ENCODE measurements at places on chromosomes 1 and 21.

DNA sequence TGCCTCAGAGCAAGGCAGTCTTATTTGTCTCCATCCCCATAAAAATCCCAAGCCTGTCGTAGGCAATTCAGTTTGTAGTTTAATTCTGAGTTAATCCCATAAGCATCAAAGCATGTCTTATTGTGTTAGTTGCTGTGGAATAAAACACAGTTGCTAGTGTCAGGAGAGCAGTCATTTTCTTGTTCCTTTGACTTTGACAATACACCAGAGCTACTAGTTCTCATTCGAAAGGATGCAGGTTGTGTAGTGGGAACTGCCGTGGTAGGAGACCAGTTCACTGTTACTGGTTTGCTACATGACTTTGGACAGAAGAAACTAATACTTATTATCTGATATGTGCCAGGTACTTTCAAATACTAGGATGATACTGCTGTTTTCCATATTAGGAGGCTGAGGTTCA is 23.5 kb downstream of the LRIG2 start:
- no peak for DNase-seq

DNA sequence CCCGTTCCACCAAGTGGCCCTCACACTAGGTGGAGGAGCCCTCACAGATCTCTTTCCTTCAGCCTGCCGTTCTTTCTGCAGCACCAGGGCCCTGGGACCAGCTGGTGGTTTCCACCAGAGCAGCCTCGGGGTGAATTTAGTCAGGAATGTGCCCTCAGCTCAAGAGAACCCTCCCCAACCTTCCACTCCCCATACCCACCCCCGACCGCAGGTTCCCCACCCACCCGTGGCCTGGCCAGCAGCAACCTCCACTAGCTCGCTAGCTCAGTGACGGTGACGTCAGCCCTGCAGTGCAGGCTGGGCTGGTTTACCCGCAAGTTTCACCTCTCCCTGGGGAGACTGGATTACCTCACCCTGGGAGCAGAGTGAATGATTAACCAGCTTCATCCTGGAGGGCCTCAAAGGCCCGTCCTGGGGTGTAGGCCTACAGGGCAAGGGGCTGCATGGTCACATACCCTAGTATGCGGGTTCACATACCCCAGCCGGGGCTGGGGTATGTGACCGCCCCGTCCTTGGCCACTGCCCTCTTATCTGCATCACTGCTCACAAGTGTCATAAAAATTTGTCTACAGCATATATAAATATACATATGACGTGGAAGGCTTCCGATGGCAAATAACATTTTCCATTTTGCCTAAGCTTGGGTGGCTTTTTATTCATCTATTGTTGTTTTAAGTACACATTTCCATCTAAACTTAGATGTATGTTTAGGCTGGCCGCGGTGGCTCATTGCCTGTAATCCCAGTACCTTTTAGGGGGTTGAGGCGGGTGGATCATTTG is 24.5 kb downstream of the ELF3 start:
- no peak for DNase-seq

DNA sequence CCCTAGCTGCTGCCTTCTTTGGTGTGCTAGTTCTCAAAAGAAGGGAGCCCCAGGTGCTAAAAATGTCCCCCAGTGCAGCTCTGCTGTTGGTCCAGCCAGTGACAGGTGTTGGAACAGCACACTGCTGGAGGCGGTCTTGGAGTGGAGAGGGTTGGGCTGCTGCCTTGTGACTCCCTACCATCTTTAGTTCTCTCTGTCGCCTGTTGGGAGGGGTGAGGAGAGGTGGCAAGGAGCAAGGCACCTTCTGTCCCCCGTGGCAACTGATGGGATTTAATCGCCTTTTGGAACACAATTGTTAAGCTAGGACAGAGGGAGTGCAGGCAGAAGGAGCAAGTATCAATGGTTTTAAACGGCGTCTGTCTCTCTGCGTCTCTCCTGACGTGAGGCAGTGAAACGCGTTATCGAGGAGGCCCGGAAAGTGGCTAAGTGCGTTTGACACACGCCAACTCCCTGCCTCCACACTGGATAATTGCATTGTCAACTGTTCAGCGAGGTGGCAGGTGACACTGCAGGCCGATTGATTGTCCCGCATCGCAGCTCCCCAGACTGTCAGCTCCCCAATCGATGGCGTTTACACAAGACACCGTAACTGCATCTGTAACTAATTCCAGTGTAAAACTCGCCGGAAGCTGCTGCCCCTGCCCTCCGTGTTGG is 34.0 kb downstream of the TMEM53 start:
- no peak for DNase-seq

DNA sequence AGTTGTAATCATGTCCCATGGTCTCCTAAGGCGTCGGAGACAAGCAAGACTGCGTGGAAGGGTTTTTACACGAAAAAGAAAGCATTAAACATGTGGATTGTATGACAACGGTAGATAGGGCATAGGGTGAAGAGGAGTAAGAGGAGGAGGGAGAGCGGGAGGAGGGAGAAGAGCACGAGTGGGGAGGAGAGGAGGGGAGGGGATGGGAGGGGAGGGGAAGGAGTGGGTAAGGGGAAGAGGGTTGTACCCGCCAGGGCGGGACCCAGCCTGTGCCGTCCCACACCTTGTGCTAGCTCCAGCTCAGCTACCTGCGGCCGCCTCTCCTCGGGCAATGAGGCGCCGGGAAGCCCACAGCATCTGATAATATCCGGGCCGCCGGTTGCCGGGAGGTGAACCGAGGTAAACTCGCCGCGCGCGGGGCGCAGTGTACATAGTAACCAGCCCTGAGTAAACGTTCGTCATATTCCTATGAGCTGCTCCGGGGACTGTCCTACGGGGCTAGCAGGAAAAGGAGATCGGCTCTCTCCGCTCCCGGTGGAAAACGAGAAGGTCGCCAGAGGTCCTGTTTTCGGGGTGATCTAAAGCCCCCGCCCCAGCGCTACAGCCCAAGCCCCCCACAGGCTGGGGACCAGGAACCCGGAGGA is 449 bp upstream of the RCAN3 start:
- no peak for DNase-seq

DNA sequence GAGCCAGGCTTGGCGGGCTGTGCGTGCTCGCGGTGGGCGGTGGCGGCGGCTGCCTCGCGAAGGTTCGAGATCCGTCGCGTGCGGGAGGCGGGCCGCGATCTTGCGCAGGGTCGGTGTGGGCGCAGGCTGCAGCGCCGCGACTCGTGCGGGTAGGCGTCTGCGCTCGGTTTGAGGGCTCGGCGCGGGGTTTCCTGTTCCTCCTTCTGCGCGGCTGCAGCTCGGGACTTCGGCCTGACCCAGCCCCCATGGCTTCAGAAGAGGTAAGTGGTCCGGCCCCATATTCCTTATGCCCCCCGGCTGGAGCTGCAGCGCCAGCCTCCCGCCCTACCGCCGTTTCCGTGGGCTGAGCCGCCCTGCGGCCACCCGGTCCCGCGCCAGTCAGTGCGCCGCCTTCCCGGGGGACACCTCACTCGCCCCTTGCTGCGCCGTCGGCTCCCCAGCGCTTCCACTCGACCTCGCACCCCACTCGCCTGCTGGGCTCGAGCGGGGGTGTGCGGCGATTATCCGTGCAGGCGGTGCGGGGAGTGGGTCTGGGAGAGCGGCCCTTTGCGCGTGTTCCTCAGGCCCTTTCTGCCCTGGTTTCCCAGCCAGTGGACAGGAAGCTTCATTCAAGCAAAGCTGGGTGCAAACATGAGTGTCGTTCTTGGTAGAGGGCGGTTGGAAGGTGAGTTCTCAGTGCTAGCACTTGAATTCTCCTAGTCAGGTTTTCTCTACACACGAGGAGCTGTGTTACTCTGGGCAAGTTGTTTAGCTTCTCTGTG is at the start of gene CACYBP:
Gene CACYBP (plus strand): TSS at position 12 of the 761 bp plus-strand sequence. CDS start 234 bp downstream, at position 246.
- DNase-seq, result no peak

- no peak for DNase-seq
Observed at GRCh38 chr1:210853276-210853675, 280.7 kb downstream of the KCNH1 start.

DNA sequence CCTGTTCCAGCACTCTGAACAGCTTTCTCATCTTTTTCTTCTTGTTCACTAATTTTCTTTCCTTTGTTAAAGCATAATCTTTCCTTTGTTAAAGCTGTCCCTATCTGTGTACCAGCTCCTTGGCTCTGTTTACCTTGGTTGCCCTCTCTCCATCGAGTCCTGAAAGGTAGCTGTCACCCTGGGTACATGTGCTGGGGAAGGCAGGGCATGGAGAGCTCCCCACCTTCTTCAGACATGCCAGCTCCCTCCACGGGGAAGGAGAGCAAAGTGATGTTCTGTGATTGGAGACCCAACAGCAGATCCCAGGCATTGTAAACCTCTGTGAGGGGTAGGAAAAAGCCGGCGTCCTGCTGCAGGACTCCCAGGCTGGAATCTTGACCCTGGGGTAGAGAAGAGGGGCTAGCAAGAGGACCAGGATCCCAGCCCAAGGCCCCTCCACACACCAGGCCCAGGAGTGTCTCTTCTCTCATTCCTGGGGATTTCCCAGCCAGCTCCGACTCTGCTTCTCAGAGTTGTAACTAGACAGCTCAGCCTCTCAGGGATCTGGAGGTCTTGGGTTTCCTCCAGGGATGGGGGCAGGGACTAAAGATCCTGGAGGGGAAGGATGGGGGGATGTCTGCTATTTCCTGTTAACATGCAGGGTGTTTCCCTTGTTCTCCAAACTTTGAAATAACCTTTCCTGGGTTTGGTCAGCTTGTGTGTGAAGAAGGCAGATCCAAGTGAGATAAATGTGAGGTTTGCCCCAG is 34.4 kb downstream of the TMCC2 start:
- DNase-seq, result no peak

GRCh38 chr1:169507413-169507812 is 21.7 kb upstream of the SLC19A2 start:
- DNase-seq, result no peak

DNA sequence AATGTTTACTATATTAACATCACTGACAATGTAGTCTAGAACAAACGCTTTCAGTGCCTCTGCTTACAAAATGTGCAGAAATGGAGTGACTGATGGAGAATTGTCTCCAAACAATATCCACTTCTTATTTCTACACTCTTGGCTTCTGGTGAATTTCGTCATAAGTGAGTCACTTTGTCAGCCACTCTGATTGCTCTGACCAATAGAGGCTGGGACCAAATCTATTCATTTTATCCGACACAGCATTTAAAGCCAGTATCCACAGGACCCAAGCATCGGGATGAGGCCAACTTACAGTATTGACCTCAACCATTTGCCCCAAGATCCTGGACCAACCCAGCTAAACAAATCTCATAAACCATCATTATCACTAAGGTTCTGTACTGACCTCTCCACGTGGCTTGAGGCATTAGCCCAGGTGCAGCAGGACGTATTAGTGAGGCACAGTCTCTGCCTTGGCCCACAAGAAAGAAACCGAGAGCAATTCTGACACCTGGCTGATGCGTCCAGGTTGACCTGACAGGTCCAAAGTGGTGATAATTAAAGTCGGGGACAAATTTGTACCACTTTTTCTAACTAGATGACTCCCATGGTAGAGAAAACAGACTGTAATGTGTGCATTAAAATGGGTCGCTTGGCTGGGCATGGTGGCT is 53.3 kb upstream of the ERO1B start:
- DNase-seq, result no peak

DNA sequence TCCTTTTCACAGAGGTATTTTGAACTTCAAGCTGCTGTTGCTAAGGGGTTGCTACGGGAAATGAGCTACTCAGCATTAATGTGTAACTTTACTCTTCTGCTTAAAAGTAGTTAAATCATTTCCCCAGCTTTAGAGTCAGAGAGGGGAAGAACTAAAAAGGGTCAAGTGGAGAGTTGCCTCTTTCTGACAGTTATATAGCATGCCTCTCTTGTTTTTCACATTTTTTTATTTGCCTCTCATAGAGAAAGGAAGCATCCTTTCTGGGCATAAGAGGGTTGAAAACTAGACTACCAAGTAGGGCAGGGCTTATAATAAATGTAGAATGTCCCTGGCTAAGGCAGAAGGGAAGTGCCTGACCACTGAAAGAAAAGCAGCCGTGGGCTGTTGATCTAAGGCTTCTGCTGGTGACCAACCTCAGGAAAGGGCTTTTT is 10.1 kb upstream of the ELAVL4 start:
- DNase-seq, result no peak

GRCh38 chr1:96926176-96926575 is 204.6 kb downstream of the PTBP2 start:
- no peak for DNase-seq

- no peak for DNase-seq
Observed at GRCh38 chr1:243409284-243409683, 153.4 kb downstream of the SDCCAG8 start.

GRCh38 chr1:29981586-29982239 is 741.7 kb downstream of the MATN1 start:
- no peak for DNase-seq

DNA sequence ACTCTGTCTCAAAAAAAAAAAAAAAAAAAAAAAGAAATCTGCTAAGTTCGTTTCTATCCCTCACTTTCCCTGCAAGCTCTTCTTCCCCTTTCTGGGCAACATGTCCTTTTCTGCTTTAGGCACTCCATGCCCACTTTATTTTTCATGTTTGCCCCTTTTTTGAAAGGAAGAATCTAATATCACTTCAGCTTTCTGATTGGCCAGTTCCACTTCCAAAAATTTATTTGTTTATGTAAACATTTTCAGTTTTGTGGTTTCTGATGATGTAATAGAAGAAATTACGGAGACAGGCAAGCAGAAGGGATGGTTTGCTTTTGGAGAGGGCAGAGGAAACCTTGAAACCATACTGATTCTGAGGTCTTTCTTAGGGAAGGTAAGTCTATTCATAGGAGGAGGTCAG is 15.1 kb downstream of the IFNAR1 start:
- no peak for DNase-seq

GRCh38 chr1:87296206-87296605 is 32.5 kb upstream of the LMO4 start:
- DNase-seq, result no peak

DNA sequence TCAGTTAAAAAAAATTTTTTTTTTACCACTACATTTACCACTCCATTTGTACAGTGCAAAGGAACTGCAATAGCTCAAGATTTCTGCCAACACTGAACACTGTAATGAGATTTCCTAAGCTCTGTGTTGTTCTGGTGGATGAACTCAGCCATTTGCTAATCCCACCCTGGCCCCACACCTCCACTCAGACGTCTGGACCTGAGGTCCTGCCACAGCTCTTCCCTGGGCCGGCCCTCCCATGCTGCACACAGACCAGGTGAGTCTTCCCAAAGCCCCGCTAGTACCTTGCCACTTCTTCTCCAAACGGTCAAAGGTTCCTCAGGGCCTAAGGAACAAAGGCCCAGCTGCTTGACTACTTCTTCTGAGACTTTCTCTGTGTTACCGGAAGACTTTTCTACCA is 56.4 kb downstream of the SLC45A1 start:
- DNase-seq, result no peak

- no peak for DNase-seq
Observed at GRCh38 chr21:42631142-42631541, 22.3 kb upstream of the PDE9A start.

- no peak for DNase-seq
Observed at GRCh38 chr21:43877936-43878575, 13.0 kb downstream of the AGPAT3 start.

- no peak for DNase-seq
Observed at GRCh38 chr1:236893626-236894545, 98.8 kb downstream of the MTR start.

- DNase-seq, result no peak
Observed at GRCh38 chr1:157776971-157777391, at the start of gene FCRL2. Gene FCRL2, minus strand, starts transcription at chr1:157777132. Its CDS starts 59 bp downstream, at chr1:157777073.

DNA sequence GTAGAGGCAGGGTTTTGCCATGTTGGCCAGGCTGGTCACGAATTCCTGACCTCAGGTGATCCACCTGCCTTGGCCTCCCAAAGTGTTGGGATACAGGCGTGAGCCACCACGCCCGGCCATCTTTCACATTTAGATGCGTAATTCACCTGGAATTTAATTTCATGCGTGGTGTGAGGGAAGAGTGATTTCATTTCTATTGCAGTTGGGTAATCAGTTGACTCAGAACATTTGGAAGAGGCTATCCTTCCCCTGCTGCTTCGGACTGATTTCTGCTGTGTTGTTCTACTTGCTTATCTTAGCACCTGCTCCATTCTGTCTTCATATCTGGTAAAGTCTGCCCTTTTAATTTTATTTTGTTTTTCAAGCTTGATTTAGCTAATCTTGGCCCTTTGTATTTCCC is 19.1 kb downstream of the DIP2A start:
- DNase-seq, result no peak

Measured in erythroblast (primary cell).